ENCODE measurements at places on chromosomes 5 and 9. TPM values are rescaled to one million over a fixed set of nuclear protein-coding genes. Genes with fewer than 3 reads are reported as not detected.

The C5orf58 gene
- total RNA-seq, result not detected

The ENG gene
- total RNA-seq, result 12.2 TPM

The SH2D3C gene
- 34.5 TPM for total RNA-seq

The ADGRD2 gene
- total RNA-seq, result not detected

The SGCD gene
- not detected for total RNA-seq

The SPINK6 gene
- not detected for total RNA-seq

DNA sequence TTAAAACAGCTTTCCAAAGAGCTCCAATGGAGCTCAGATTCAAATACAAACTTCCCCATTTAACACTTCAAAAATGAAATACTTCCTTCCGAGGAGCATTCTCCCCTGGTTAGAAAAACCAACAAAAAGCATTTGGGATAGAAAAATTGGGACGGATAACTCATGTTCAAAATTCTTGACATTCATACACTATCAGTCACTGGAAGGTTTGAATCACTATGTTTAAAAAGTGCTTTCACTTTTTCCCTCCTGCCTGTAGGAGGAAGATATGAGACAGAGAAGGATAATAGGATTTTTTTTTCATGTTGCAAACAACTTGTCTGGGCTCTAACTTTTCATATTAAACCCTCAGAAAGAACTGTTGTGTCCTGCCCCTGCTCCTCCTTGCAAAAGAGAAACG lies 412.0 kb downstream of the ACTL7B start:
- no peak overlapping the region for H3K4me3 ChIP-seq
- no peak overlapping the region for H3K27ac ChIP-seq

DNA sequence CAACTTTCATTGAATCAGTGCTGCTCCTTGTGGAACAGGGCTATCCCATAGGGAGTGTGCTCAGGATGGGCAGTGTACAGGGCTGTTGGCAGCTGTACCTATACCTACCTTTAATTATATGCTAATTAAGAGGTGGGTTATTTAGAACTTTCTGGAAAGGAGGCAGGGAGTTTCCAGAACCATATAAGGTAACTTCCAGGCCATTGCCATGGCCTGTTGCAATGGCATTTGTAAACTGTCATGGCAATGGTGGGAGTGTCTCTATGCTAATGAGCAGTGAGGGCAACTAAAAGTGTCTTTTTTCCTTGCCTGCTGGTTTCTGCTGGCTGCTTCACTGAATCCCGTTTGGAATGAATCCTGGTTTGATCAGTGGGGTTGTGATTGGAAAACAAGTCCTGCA lies 2.3 kb upstream of the ARHGAP26 start:
- H3K4me3 ChIP-seq, result no peak overlapping the region
- DNase-seq, result no peak
- no peaks in the 10 kb centered on the region for H3K36me3 ChIP-seq
- no peak overlapping the region for H3K27ac ChIP-seq
- H3K4me1 ChIP-seq, result peaks cover 29% of the 10 kb centered on the region
- no peaks in the 10 kb centered on the region for H3K27me3 ChIP-seq

GRCh38 chr9:545480-545879 lies 296.0 kb upstream of the DMRT1 start:
- peaks cover 24% of the 10 kb centered on the region for H3K4me1 ChIP-seq
- H3K4me3 ChIP-seq, result no peak overlapping the region

DNA sequence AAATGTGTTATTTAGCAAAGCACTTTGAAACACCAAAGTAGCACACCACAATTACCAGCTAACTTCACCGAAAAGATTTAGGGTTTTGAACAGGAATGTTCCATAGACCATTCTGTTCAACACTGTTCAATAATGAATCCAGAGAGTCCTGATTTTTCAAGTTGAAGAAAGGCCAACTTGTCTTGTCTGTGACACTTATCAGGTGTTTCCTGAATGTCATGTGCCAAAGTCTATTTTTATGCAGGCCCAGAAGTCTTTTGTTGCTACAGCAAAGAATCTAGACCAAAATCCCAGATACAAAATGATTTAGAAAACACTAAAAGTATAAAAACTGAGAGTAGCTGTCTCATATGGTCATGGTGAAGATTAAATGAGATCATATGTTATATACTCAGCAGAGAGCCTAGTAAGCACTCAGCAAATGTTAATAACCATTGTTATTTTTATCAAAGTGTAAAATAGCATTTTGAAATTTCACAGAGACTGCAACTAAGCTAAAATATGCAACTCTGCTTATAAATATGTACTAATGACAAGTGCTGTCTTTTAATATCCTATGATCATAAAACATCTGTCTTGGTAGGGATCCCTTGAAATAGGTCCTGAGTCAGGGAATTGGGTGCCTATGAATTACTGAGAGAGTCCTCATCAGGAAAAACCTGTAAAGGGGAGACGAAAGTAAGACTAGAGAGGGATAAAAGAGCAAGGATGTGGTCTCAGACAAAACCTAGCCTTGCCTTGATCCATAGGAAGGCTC lies 122.4 kb upstream of the SLC12A2 start:
- peaks cover 18% of the 10 kb centered on the region for H3K36me3 ChIP-seq
- no peak overlapping the region for H3K4me3 ChIP-seq
- H3K27ac ChIP-seq, result no peak overlapping the region
- H3K4me1 ChIP-seq, result peaks cover 12% of the 10 kb centered on the region
- DNase-seq, result no peak

GRCh38 chr5:57405984-57406383 lies 76.6 kb downstream of the ACTBL2 start:
- no peak overlapping the region for H3K4me3 ChIP-seq
- peaks cover 2% of the 10 kb centered on the region for H3K27me3 ChIP-seq
- no peak overlapping the region for H3K27ac ChIP-seq
- no peaks in the 10 kb centered on the region for H3K36me3 ChIP-seq
- DNase-seq, result no peak

DNA sequence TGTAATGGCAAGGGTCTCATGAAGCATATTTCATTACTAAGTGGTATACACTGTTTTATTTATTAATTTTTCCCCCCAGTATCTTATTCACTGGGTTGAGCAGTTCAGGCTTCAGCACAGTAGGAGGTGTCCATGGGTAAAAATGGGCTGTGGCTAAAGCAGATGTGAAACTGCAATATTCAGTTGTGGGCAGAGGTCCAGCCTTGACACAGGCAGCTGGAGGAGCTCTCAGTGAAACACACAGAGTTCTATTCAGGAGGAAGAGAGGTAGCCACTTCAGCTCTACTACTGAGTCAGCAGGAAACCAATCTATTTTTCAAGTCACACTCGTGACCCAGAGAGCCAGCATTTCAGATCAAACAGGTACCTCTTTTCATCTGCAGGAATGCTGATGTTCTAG lies 418.3 kb downstream of the CDH10 start:
- H3K4me3 ChIP-seq, result no peak overlapping the region
- no peaks in the 10 kb centered on the region for H3K4me1 ChIP-seq
- no peaks in the 10 kb centered on the region for H3K36me3 ChIP-seq

DNA sequence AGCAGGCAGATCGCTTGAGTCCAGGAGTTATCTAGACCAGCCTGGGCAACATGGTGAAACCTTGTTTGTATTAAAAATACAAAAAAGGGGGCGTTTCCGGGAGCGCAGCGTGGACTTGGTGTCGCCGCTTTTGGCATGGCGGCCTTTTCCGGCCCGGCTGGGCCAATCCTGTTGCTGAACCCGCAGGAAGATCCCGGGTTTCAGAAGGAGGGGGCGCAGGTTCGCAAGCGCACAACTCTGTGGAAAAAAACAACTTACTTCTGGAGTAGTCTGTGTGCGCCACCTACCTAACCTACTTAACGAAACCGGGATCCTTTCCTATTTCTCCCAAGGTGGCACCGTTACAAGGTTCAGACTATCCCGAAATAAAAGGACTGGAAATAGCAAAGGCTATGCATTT lies 198.6 kb downstream of the MSX2 start:
- no peaks in the 10 kb centered on the region for H3K27me3 ChIP-seq
- no peak for DNase-seq
- H3K36me3 ChIP-seq, result no peaks in the 10 kb centered on the region
- no peak overlapping the region for H3K4me3 ChIP-seq
- H3K27ac ChIP-seq, result no peak overlapping the region

- no peak overlapping the region for H3K4me3 ChIP-seq
- H3K27me3 ChIP-seq, result no peaks in the 10 kb centered on the region
- H3K4me1 ChIP-seq, result no peaks in the 10 kb centered on the region
- H3K27ac ChIP-seq, result no peak overlapping the region
These were observed 8.1 kb downstream of the SPDL1 start for GRCh38 chr5:169591636-169592035.

DNA sequence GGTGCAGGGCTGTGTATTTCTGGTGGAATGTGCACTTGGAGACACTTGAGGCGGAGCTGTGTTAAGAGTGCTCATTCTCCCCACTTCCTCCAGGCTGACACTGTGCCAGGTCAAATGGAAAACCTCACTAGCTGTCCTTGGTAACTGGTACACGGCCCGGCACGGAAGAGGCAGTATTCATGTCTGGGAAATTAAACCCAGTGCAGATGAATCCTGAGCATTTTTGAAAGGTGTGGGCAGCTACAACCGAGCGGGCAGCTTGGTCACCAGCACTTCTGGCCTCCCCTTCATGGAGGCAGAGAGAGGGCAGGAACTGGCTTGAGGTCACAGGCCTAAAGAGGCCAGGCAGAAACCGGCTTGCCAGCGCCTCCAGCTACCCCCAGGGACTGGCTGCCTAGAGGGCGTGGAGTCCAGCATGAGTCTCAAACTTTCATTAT lies 1.6 kb downstream of the CLPTM1L start:
- peaks cover 28% of the 10 kb centered on the region for H3K4me1 ChIP-seq
- H3K4me3 ChIP-seq, result peak overlapping the region; percentile 87
- H3K27ac ChIP-seq, result no peak overlapping the region
- H3K27me3 ChIP-seq, result no peaks in the 10 kb centered on the region
- H3K36me3 ChIP-seq, result peaks cover 30% of the 10 kb centered on the region
- DNase-seq, result no peak

DNA sequence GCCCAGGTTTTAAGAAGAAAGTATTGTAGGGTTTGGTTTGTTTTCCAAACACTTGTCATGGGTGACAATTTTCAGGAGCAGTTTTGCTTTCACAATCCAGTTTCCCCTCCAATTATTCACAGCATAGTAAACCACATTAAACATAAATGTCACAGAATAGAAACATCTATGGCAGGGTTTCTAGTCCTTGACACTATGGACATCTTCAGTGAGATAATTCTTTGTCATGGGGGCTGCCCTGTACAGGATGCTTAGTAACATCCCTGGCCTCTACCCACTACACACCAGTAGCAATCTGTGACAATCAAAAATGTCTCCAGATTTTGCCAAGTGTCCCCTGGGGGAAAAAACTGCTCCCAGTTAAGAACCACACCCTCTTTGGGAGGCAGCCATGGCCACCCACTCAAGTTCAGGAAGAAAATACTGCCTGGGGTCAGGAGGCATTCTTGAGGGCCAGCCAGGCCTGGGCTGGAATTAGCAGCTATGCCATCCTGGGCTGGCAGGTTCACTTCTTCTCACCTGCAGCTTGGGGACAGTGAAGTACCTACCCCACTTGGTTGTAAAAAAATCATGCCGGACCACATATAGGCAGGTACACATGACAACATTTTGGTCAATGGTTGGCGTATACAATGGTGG lies 116.3 kb downstream of the HSD17B3 start:
- no peak for DNase-seq
- H3K4me1 ChIP-seq, result no peaks in the 10 kb centered on the region
- peaks cover 33% of the 10 kb centered on the region for H3K27me3 ChIP-seq
- no peaks in the 10 kb centered on the region for H3K36me3 ChIP-seq

- H3K4me3 ChIP-seq, result no peak overlapping the region
- no peak for DNase-seq
- H3K27me3 ChIP-seq, result no peaks in the 10 kb centered on the region
- H3K36me3 ChIP-seq, result no peaks in the 10 kb centered on the region
- no peaks in the 10 kb centered on the region for H3K4me1 ChIP-seq
These were observed 44.8 kb upstream of the CYLC2 start for GRCh38 chr9:102950346-102950745.

DNA sequence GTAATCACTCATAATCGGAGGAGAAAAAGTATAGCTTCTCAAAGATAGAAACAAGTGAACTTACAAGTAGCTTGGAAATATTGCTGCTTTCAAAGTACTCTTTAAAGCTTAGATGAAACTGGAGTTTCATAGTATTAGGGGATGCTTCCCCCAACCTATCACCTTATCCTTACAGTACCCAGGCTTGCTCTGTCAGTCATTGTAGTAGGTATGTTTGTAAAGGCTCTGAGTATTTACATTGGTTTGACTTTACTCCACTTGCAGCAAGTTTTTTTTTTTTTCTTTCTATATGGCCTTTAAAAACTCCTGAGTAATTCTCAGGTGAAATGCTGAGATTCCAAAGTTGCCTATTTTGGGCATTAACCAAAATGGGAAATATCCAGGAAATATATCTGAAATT lies 84.8 kb downstream of the CD180 start:
- no peaks in the 10 kb centered on the region for H3K27me3 ChIP-seq
- DNase-seq, result no peak
- H3K4me1 ChIP-seq, result no peaks in the 10 kb centered on the region
- H3K27ac ChIP-seq, result no peak overlapping the region
- H3K36me3 ChIP-seq, result peaks cover 25% of the 10 kb centered on the region

DNA sequence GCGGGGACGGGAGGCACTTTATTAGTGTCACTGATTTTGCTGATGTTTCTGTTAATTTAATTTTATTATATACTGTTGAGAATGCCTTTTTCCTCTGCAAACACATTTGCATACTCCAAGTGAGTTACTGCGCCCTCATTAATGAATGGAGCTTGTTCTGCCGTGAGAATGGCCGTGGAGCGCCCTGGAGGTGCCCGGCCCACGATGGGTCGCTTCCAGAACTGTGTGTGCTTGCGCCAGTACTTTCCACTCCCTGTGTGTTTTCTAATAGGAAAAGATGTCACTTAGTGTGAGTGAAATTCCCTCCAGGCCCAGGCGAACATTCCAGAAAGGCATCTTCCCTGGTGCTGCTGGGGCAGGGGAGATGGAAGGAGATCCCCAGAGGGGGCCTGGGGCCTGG lies 30.1 kb downstream of the NDUFS6 start:
- H3K36me3 ChIP-seq, result peaks cover 2% of the 10 kb centered on the region
- H3K4me3 ChIP-seq, result no peak overlapping the region
- DNase-seq, result no peak

GRCh38 chr5:72799721-72800120 lies 16.7 kb upstream of the TNPO1 start:
- no peak overlapping the region for H3K27ac ChIP-seq
- H3K27me3 ChIP-seq, result peaks cover 16% of the 10 kb centered on the region
- H3K36me3 ChIP-seq, result no peaks in the 10 kb centered on the region
- no peaks in the 10 kb centered on the region for H3K4me1 ChIP-seq
- no peak overlapping the region for H3K4me3 ChIP-seq
- DNase-seq, result no peak

GRCh38 chr9:99336005-99336404 lies 113.9 kb downstream of the SEC61B start:
- peaks cover 10% of the 10 kb centered on the region for H3K27me3 ChIP-seq
- H3K36me3 ChIP-seq, result no peaks in the 10 kb centered on the region
- no peak overlapping the region for H3K27ac ChIP-seq
- DNase-seq, result no peak
- peaks cover 4% of the 10 kb centered on the region for H3K4me1 ChIP-seq

GRCh38 chr5:39117401-39117800 lies 43.2 kb upstream of the RICTOR start:
- no peak for DNase-seq
- H3K4me3 ChIP-seq, result no peak overlapping the region
- H3K4me1 ChIP-seq, result peaks cover 55% of the 10 kb centered on the region
- no peaks in the 10 kb centered on the region for H3K27me3 ChIP-seq

- DNase-seq, result no peak
- H3K36me3 ChIP-seq, result no peaks in the 10 kb centered on the region
- no peaks in the 10 kb centered on the region for H3K4me1 ChIP-seq
- no peaks in the 10 kb centered on the region for H3K27me3 ChIP-seq
These were observed 26.4 kb upstream of the GABRB2 start for GRCh38 chr5:161572914-161573313.

GRCh38 chr5:106923409-106923808 lies 747.3 kb downstream of the EFNA5 start:
- no peak overlapping the region for H3K27ac ChIP-seq
- no peaks in the 10 kb centered on the region for H3K4me1 ChIP-seq
- no peak for DNase-seq
- no peak overlapping the region for H3K4me3 ChIP-seq
- H3K27me3 ChIP-seq, result no peaks in the 10 kb centered on the region
- H3K36me3 ChIP-seq, result no peaks in the 10 kb centered on the region
